ENCODE measurements at places on chromosomes 3 and 15. TPM values are rescaled to one million over a fixed set of nuclear protein-coding genes. Genes with fewer than 3 reads are reported as not detected.

DNA sequence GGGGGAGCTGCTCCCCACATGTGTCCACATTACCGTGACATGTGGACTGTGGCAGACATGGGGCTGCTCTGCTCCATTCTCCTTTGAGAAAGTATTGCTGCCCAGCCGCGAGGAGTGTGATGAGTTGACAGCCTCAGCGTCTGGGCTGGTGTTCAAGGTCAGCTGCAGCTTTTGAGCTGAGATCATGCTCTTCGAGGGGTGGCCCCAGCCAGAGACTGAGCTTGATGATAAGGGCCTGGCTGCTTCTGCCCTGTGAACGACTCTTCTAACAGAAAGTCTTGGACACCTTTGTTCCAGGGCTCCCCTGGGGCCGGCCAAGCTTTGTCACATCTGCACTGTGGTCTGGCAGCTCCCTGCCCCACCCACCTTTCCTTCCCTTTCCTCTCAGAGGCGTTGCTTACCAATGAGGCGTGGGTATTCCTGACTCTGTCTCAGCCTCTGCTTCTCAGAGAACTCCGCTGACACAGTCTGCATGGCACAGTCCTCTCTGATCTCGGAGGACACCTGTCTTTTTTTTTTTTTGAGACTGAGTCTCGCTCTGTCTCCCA lies 86.6 kb downstream of the CHRD start:
- DNase-seq, result peak; percentile 40

GRCh38 chr3:107208100-107208499 lies 169.1 kb upstream of the CCDC54 start:
- DNase-seq, result no peak

The HESX1 gene
- 2.2 TPM for total RNA-seq

GRCh38 chr15:32852771-32853170 lies 135.0 kb downstream of the GREM1 start:
- DNase-seq, result no peak

- DNase-seq, result peak; percentile 26
Measured at GRCh38 chr15:29571792-29572431, 250.4 kb downstream of the TJP1 start.

GRCh38 chr15:52148403-52148802 lies 35.8 kb upstream of the BCL2L10 start:
- no peak for DNase-seq

The SEMA5B gene
- total RNA-seq, result 0.27 TPM

- DNase-seq, result no peak
Measured at GRCh38 chr15:70320077-70320476, 222.4 kb upstream of the TLE3 start.

The SCG3 gene
- total RNA-seq, result under 0.01 TPM

The KLHDC8B gene
- 27.5 TPM for total RNA-seq

GRCh38 chr3:42302924-42303634 lies 37.1 kb upstream of the CCK start:
- no peak for DNase-seq

DNA sequence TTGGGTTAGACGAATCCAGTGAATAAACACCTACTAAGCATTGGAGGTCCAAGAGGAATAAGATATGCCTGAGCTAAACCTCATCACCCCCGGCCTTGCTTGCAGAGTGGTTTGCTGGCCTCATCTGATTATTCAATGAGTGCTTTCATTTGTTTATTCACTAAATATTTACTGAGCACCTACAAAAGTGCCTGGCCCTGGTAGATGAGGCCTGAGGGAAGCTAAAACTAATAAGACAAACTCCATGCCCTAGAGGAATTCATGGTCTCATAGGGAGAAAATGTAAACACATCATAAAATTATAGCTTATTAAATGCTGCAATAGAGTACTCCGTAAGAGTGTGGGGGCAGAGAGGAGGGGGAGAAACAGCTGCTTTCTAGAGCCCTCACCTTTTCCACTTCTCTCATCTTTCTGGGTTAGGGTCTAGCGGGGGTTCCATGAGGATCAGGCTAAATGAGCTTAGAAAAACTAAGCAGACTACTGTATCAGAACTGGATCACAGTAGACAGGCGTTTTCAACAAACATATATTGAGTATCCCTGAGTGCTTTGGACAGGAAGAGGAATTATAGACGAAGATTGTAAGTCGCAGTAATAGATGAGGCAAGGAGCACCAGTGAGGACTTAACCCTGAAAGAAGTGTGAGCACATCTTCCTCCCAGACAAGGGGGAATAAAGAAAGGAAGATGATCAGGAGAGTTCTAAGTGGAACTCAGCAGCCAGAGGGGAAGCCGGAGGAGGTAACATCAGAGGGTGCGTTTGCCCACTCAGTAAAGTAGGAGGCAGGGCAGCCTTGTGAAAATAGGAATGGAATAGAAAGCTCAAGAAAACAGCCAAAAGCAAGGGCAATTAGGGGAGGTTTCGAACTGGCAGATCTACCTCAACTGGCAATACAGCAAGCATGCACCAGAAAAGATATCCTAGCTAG lies 31.5 kb upstream of the LAMP3 start:
- no peak for DNase-seq
